ENCODE measurements at places on chromosomes 3 and 15.

GRCh38 chr15:48682942-48683651 is 37.6 kb upstream of the FBN1 start:
- DNase-seq, result no peak

- DNase-seq, result no peak
These were observed 249.1 kb downstream of the UACA start for GRCh38 chr15:70514251-70514650.

GRCh38 chr3:14521611-14522010 is 18.5 kb downstream of the GRIP2 start:
- DNase-seq, result no peak

GRCh38 chr3:95134693-95135413 is 1072.0 kb downstream of the NSUN3 start:
- no peak for DNase-seq

DNA sequence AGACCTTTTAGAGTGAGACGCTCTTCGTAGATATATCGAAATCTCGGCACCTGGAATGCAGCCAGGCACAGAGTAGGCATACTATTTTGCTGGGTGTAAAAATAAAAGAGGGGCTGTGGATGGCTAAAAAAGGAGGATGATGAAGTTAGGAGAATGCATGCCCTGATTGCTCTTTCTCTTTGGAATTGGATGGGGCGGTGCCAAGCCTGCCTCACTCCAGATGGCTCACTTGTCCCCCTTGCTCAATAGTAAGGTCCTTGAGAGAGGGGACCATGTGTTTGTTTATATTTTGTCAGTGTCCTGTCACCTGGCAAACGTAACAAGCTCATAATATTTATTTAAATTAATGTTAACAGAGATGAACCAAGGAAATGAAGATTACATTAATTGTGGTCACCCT is 33.0 kb downstream of the SNRK start:
- DNase-seq, result no peak

DNA sequence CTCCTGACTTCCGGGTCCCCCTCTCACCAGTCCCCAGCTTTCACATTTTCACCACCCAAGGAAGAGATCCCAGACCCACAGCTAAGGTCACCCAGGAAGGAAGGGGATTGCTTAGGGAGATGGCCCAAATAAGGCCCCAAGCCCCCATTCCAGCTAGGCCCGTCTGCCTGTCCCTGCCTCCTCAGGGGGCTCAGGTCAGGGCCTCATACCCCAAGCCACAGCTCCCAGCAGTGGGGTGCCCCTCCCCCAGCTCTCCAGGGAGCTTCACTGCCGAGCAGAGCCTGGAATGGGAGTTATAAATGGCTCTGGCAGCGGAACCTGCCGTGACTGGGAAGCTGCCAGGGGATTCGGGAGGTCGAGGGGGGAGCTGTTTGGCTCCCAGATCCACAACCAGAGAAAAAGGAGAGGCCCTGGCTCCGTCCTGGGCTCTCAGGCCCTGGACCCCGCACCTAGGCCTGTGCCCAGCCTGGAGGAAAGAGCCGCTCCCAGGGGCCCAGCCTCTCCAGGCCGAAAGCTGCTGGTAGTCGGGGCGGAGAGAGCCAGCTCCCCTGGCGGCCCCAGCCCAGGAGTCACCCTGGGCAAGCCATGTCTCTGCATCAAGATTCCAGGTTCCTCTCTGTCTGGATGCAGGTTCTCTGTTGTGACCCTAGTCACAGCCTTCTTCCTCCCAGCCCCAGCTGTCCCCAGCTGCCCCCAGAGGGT is 550 bp downstream of the CCDC9B start:
- no peak for DNase-seq

DNA sequence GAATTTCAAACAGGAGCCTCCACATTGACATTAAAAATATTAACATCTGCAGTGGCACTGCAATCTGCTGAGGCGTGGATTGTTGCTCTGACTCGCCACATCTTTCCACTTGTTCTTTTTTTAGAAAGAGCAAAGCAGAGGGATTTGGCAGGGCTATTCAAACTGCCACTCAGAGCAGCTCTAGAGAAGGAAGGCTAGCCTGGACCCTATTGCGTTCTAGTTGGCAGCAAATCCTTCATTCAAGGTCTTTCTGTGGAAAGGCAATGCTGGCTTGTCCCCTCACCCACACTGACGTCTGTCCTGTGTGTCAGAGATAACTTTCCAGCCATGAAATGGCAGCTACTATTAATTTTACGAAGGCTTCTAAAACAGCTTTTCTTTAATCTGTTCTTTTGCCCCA is 483.2 kb upstream of the SGO1 start:
- DNase-seq, result no peak

GRCh38 chr3:15263120-15263519 is 57.1 kb downstream of the CAPN7 start:
- no peak for DNase-seq

DNA sequence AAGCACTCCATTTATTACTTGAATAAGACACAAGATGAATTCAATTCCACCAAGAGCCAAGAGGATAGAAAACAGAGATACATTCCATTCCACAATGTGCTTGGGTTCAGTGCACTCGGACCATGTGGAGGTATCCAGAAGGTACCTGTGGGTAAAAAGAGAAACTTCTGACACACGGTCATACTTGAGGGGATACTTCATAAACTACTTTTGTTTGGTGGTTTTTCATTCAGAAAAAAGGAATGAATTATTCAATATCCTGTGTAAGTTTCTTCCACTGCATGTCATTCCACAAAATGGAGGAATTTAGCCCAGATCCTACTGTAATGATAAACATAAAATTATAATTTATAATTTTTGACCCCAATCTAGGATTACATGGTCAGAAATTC is 5.7 kb downstream of the TM4SF1 start:
- no peak for DNase-seq

GRCh38 chr3:116020495-116020894 is 397.2 kb downstream of the GAP43 start:
- DNase-seq, result no peak

- DNase-seq, result no peak
These were observed 18.2 kb upstream of the ADCY5 start for GRCh38 chr3:123467046-123467445.

GRCh38 chr3:126390201-126390600 is 4.5 kb upstream of the CFAP100 start:
- no peak for DNase-seq

GRCh38 chr3:126435456-126436315 is 40.0 kb downstream of the ZXDC start:
- DNase-seq, result no peak
